ENCODE measurements at places on chromosomes 13 and 19. TPM values are rescaled to one million over a fixed set of nuclear protein-coding genes. Genes with fewer than 3 reads are reported as not detected.

- DNase-seq, result no peak
Measured at GRCh38 chr13:66618702-66619101, 611.4 kb downstream of the PCDH9 start.

- DNase-seq, result no peak
Measured at GRCh38 chr19:289651-290371, 1.4 kb downstream of the PLPP2 start.

The TMEM91 gene
- 8.1 TPM for total RNA-seq

The TMEM86B gene
- 14.4 TPM for total RNA-seq
